ENCODE measurements at places on chromosomes 2 and 18.
A peak's percentile ranks its signal among the peaks of the same experiment; 100 is the strongest.

GRCh38 chr2:144438801-144439631, 80.9 kb downstream of the ZEB2 start:
- DNase-seq = no peak

GRCh38 chr2:69798290-69798908, 31.1 kb upstream of the GMCL1 start:
- peak; percentile 63 for DNase-seq

DNA sequence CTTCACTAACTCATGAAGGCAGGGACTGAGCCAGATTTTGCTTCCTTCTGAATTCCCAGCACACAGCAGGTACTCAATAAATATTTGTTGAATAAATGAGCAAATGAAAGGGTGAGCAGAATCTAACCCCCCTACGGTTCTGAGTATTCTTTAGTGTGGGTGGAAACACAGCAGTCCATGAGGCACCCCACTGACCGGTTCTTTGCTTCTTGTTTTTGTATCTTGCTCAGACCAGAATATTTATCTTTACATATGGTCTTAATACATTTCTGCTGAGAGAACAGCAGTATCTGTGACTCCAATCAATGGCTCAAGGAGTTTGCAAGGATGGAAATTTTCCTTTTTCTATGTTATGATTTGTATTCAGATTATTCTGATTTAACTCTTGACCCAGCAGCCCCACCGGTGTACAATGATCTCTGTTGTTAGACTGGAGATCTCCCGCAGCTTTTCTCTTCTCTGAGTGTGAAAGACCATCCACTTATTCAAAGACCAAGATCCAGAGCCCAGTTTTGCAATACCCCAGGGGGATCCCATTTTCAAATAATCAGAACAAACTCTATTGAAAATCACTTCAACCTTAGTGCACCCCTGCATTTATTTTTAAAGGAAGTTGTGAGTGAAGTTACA, 506.5 kb upstream of the TNP1 start:
- no peak for DNase-seq

- DNase-seq = peak; percentile 41
Measured at GRCh38 chr2:46270384-46270783, 26.8 kb upstream of the EPAS1 start.

- DNase-seq = peak; percentile 81
Measured at GRCh38 chr2:187541086-187542085, 12.8 kb downstream of the TFPI start.

- no peak for DNase-seq
Measured at GRCh38 chr2:241818229-241818942, 9.4 kb downstream of the NEU4 start.

DNA sequence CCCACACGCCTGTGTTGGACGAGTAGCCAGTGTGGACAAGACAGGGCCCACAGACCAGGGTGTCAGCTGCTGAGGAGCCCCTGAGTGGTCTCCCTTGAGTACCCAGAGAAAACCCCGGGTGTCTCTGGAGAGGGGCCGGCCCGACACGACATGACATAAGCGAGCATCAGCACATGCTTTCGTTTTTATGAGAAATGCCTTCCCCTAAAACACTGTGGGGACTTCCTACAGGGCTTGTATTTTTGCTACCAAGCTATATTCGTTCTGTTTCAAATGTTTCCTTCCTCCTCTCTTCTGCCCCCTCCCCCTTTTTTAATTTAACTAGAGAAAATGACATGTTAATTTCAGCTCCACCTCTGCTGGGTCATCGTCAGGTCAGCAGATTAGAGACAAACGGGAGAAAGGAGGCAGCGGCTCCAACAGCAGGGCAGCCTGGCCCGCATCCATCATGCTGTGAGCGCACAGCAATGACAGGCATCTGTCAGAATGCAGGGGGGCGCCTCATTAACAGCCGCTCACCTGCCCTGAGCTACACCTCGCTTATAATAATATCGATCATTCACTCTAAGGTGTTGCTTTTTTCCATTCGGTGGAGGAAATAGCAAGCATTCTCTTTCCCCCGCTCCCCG, 286.2 kb downstream of the ZNF516 start:
- no peak for DNase-seq

DNA sequence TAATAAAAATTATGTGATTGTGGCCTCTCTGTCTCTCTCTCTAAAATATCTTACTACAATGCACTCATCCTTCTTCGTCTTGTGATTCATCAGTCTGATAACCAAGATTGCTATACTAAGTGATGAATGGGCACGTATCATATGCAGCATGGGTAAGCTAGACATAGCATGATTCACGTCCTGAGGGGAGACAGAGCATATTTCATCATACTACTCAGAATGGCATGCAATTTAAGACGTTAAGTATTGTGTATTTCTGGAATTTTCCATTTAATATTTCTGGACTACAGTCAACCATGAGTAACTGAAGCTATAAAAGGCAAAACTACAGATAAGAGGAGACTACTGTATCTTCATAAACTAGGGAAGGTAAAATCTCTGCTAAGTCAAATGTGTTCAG, 97.0 kb upstream of the CD226 start:
- peak; percentile 100 for DNase-seq

GRCh38 chr18:76054156-76054555, 440.9 kb downstream of the ZNF516 start:
- DNase-seq = no peak

GRCh38 chr18:63646936-63647335, 2.9 kb upstream of the SERPINB4 start:
- peak; percentile 37 for DNase-seq

- DNase-seq = no peak
Measured at GRCh38 chr2:43984533-43984932, 11.3 kb downstream of the LRPPRC start.
